ENCODE measurements at places on chromosomes 1 and 21.

- DNase-seq: no peak
Observed at GRCh38 chr1:80825067-80825466, 975.7 kb upstream of the ADGRL2 start.

GRCh38 chr1:55039342-55040082 is at the start of gene PCSK9:
Gene PCSK9 (plus strand): TSS chr1:55039548. CDS start chr1:55039838, 290 bp downstream.
- peak; percentile 48 for DNase-seq

GRCh38 chr1:68223687-68224086 is 8.6 kb downstream of the WLS start:
- no peak for DNase-seq

- DNase-seq: peak; percentile 44
Observed at GRCh38 chr1:119279456-119280381, 88.9 kb upstream of the HAO2 start.

GRCh38 chr1:179083533-179083932 is 1.7 kb downstream of the TOR3A start:
- DNase-seq: no peak

DNA sequence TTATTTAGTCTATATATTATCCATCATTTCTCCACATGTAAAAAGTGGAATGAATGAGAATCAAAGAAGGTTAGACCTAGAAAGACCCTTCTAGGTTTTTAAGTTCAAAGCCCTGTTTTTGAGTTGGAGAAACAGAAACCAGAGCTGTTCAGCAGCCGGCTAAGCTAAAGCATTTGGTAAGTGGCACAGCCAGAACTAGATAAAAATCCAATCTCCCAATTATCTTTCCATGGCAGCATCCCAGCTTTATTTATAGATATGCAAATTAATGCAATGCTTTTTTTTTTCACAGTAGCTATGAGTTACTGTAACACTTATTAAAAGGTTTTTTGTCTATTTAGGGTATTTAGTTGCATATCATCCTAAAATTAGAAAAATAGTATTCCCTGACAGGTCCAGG is 85.1 kb downstream of the NIBAN1 start:
- no peak for DNase-seq

- DNase-seq: peak; percentile 63
Observed at GRCh38 chr1:236868625-236869467, 73.8 kb downstream of the MTR start.

Measured in AG08396 (cell line).